ENCODE measurements at places on chromosomes 12 and 14.
A peak's percentile ranks its signal among the peaks of the same experiment; 100 is the strongest.

DNA sequence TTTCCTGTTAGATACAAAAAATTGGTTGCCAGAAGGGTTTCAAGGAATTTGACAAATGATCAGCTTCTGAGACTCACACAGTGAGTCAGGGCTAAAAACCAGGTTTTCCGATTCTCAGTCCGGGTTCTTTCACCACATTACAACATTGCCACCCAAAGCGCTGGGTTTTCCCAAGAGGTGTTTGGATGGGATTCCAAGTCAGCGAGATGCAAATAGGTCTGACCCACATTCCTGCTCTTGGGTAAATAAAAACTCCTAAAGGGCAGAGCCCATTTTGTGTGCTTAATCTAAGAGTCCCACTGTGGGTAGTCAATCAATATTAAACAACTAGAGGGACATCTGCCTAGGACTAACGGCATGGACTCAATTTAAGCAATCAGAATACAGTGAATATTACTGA is 5.4 kb upstream of the RIC8B start:
- H3K4me3 ChIP-seq = no peak overlapping the region
- H3K4me1 ChIP-seq = no peaks in the 10 kb centered on the region
- no peak for DNase-seq
- no peak overlapping the region for H3K27ac ChIP-seq
- peaks cover 12% of the 10 kb centered on the region for H3K27me3 ChIP-seq

GRCh38 chr12:132490422-132491137 is 629 bp downstream of the FBRSL1 start:
- peaks cover 5% of the 10 kb centered on the region for H3K36me3 ChIP-seq
- DNase-seq = peak; percentile 24
- H3K4me3 ChIP-seq = peak overlapping the region; percentile 81
- peaks cover 47% of the 10 kb centered on the region for H3K4me1 ChIP-seq

- no peaks in the 10 kb centered on the region for H3K27me3 ChIP-seq
- H3K36me3 ChIP-seq = no peaks in the 10 kb centered on the region
- H3K27ac ChIP-seq = no peak overlapping the region
- H3K4me1 ChIP-seq = no peaks in the 10 kb centered on the region
- no peak for DNase-seq
Observed at GRCh38 chr14:70696026-70696425, 54.3 kb downstream of the TTC9 start.

DNA sequence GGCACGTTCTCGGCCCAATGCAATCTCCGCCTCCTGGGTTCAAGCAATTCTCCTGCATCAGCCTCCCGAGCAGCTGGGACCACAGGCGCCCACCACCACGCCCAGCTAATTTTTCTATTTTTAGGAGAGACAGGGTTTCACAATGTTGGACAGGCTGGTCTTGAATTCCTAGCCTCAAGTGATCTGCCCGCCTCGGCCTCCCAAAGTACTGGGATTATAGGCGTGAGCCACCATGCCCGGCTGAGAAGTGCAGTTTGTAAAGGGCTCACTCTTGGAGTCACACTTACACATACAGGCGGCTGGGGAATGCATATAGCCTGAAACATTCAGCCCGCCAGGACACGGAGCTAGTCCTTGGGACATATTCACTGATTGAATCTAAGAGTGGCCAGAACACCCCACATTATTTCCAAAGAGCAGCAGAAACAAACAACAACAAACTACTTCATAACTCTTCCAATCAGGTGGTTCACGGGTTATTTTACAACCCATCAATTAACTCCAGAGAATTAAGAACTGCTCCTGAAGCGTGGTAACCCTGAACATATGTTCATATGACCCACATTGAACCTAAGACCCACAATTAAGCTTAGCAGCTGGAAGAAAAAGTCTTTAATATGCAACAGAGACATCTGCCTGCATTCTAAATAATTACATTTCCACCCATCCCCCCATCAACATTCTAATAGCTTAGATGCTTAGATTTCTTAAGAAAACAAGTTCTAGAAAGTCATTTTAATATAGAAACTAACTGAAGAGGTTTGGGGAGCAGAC is 49.2 kb downstream of the SSH1 start:
- H3K27me3 ChIP-seq = no peaks in the 10 kb centered on the region
- H3K36me3 ChIP-seq = peaks cover 74% of the 10 kb centered on the region
- H3K4me1 ChIP-seq = peaks cover 8% of the 10 kb centered on the region
- DNase-seq = no peak
- no peak overlapping the region for H3K27ac ChIP-seq

- H3K27ac ChIP-seq = peak overlapping the region; percentile 84
- DNase-seq = peak; percentile 83
- H3K36me3 ChIP-seq = no peaks in the 10 kb centered on the region
- no peak overlapping the region for H3K4me3 ChIP-seq
Observed at GRCh38 chr12:7907009-7907408, 29.0 kb downstream of the SLC2A3 start.

GRCh38 chr14:94051115-94051514 is 25.0 kb downstream of the OTUB2 start:
- H3K4me1 ChIP-seq = no peaks in the 10 kb centered on the region
- H3K27me3 ChIP-seq = no peaks in the 10 kb centered on the region
- H3K27ac ChIP-seq = no peak overlapping the region
- H3K36me3 ChIP-seq = peaks cover 91% of the 10 kb centered on the region
- H3K4me3 ChIP-seq = no peak overlapping the region

GRCh38 chr12:104695453-104696148 is 238.9 kb downstream of the CHST11 start:
- H3K4me3 ChIP-seq = no peak overlapping the region
- H3K27me3 ChIP-seq = no peaks in the 10 kb centered on the region
- DNase-seq = no peak

- peak; percentile 26 for DNase-seq
- no peaks in the 10 kb centered on the region for H3K27me3 ChIP-seq
- H3K36me3 ChIP-seq = no peaks in the 10 kb centered on the region
- no peak overlapping the region for H3K27ac ChIP-seq
- no peak overlapping the region for H3K4me3 ChIP-seq
Observed at GRCh38 chr12:75712223-75712622, 200.8 kb upstream of the KRR1 start.

DNA sequence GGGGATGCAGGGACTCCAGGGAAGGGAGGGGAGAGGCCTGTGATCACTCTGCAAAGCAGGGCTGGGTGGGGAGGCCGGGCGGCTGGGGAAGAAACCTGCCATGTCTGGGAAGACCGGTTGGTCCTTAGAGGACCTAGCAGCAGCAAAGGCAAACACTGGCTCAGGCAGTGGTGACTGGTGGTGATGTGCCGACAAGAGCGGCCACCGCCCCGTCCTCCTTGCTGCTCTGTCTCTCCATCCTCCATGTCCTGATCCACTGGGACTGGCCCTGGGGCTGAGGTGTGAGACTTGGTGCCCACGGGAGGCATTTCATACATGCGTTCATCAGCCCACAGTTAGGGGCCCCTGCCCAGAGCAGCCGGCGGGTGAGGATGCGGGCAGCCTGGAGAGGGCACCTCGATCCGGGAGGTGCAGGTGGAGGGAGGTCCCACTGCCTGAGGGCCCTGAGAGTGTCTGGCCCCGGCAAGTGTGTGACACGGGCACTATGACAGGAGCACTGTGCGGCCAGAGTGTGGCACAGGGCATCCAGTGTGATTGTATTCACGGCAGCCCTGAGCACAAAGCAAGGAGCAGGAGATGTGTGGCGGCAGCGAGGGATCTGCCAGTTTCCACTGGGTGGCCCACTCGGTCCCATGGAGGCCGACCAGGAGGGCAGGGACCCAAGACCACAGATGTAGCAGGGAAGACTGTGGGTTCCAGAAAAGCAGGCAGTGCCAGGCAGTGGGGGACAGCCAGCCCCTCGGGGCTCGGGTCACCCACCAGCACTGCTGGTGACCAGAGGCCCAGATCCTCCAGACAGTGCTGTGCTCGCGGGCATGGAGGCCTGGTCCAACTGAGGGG is 13.9 kb downstream of the ANKRD9 start:
- no peak overlapping the region for H3K27ac ChIP-seq
- H3K36me3 ChIP-seq = peaks cover 33% of the 10 kb centered on the region
- no peaks in the 10 kb centered on the region for H3K27me3 ChIP-seq
- H3K4me3 ChIP-seq = no peak overlapping the region

- H3K4me3 ChIP-seq = no peak overlapping the region
- no peaks in the 10 kb centered on the region for H3K4me1 ChIP-seq
- DNase-seq = no peak
- peaks cover 47% of the 10 kb centered on the region for H3K36me3 ChIP-seq
- no peak overlapping the region for H3K27ac ChIP-seq
Observed at GRCh38 chr12:117020536-117021220, 78.5 kb downstream of the TESC start.

DNA sequence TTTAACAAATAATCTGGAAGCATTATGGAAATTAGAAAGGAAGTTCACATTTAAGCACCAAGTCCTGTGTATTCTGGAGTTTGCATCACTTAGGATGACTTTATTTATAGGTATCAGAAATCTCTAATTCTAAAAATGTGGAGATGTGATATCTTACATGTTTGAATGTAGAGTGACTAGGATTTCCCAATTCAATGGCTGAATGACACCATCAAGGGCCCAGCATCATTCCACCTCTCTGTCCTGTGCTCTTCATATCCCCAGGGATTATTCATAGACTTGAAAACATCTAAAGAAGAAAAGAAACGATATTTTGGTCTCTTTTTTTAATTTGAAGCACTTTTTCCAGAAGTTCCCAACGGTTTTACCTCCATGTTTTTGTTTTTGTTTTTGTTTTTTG is 15.2 kb upstream of the METAP2 start:
- no peaks in the 10 kb centered on the region for H3K27me3 ChIP-seq
- no peak for DNase-seq
- H3K27ac ChIP-seq = no peak overlapping the region
- no peak overlapping the region for H3K4me3 ChIP-seq
- no peaks in the 10 kb centered on the region for H3K4me1 ChIP-seq

DNA sequence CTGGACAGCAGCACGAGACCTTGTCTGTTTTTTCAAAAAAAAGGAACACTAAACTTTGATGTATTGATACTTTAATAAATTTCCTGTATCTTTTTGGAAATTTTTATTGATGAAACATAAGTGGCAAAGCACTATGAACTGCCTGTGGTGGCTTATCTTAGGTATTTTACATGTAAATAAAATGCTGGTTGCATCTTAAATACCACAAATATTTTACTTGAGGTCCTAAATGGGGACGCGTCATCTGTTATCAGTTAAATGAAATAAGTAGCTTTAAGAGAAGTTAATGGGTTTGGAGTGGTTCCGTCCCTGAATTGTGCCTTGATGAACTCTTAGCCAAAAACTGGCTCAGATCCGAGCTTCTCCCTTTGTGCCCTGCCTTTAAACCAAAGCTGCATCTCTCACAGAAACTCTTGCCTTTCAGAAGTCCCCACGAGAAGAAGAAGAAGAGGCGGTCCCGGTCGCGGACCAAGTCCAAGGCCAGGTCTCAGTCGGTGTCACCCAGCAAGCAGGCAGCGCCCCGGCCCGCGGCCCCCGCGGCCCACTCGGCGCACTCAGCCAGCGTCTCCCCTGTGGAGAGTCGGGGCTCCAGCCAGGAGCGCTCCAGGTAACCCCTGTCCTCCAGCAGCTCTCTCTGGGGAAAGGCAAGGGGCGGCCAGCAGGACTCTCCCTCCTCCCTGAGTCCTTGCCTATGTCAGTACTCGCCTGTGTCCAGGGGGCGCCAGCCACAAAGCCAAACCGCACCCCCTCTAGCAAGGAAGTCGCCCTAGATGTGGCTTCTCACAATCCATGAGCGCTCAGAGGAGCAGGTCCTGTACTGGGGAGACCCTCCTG is 31.2 kb upstream of the MMP17 start:
- H3K4me1 ChIP-seq = no peaks in the 10 kb centered on the region
- no peak overlapping the region for H3K4me3 ChIP-seq
- no peak overlapping the region for H3K27ac ChIP-seq
- DNase-seq = no peak
- H3K36me3 ChIP-seq = peaks cover 53% of the 10 kb centered on the region

DNA sequence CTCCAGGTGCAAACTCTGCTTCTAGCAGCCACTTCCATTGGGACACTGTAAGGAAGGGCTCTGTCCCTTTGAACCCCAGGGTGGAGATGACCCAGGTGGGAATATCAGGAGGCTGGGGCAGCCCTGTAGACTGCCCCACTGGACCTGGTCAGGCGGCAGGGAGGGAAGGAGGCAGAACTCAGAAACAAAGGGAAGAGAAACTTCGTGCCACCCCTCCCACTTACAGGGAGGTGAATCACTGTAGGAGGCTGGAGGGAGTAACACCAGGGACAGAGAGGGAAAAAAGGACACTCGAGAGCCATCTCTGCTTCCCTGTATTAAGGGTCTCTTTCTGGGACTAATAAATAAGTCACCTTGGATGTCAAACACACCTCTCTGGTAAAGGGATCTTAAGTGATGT is 37.4 kb downstream of the ISCA2 start:
- H3K4me3 ChIP-seq = no peak overlapping the region
- H3K4me1 ChIP-seq = no peaks in the 10 kb centered on the region
- H3K27ac ChIP-seq = no peak overlapping the region
- peaks cover 10% of the 10 kb centered on the region for H3K27me3 ChIP-seq
- no peaks in the 10 kb centered on the region for H3K36me3 ChIP-seq
- no peak for DNase-seq

GRCh38 chr14:29236401-29236800 is 469.8 kb downstream of the FOXG1 start:
- no peaks in the 10 kb centered on the region for H3K4me1 ChIP-seq
- H3K4me3 ChIP-seq = no peak overlapping the region
- DNase-seq = no peak
- no peaks in the 10 kb centered on the region for H3K27me3 ChIP-seq
- H3K36me3 ChIP-seq = no peaks in the 10 kb centered on the region

DNA sequence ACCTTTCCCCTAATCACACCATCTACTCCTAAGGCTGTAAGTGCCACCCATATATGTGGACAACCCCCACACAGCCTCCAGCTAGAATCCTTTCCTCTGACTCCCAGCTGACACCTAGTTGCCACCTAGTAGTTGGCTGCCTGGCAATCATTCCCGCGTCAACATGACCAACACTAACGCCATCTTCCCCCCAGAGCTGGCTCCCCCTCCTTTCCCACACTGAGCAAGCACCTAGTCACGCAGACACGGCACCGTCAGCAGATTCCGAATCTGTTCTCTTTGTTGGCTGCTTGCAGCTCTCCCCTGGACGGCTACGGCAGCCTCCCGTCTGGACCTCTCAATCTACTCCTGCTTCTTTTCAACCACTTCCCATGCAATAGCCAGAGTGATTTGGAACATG is 27.7 kb downstream of the UBR7 start:
- no peak overlapping the region for H3K4me3 ChIP-seq
- H3K36me3 ChIP-seq = peaks cover 1% of the 10 kb centered on the region
- H3K4me1 ChIP-seq = peaks cover 5% of the 10 kb centered on the region
- H3K27ac ChIP-seq = no peak overlapping the region
- peaks cover 18% of the 10 kb centered on the region for H3K27me3 ChIP-seq

DNA sequence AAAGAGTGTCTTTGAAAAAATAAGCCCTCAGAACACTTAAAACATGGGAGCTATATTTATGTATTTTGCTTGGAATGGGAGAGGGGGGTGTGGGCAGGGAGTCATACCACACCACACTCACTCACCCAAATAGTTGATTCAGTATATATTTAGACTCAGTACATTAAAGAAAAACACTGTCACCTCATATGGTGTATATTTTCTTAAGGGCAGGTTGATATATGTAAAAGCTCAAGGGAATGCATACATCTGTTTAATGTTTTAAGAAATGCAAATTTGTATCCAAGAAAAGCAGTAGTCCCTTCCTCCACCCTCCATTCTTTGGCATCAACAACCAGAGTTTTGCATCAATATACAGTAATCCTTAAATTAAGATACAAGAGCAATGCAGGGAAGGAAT is 1.4 kb downstream of the NFYB start:
- H3K27ac ChIP-seq = peak overlapping the region; percentile 87
- DNase-seq = no peak
- peak overlapping the region; percentile 62 for H3K4me3 ChIP-seq
- H3K27me3 ChIP-seq = no peaks in the 10 kb centered on the region
- peaks cover 16% of the 10 kb centered on the region for H3K4me1 ChIP-seq

- no peak overlapping the region for H3K4me3 ChIP-seq
- H3K27ac ChIP-seq = no peak overlapping the region
- DNase-seq = no peak
Observed at GRCh38 chr14:55539975-55540374, 40.0 kb upstream of the KTN1 start.
